GM23248 (cell line): ENCODE measurements at places on chromosomes 4 and X. TPM values are rescaled to one million over a fixed set of nuclear protein-coding genes. Genes with fewer than 3 reads are reported as not detected.
A peak's percentile ranks its signal among the peaks of the same experiment; 100 is the strongest.

DNA sequence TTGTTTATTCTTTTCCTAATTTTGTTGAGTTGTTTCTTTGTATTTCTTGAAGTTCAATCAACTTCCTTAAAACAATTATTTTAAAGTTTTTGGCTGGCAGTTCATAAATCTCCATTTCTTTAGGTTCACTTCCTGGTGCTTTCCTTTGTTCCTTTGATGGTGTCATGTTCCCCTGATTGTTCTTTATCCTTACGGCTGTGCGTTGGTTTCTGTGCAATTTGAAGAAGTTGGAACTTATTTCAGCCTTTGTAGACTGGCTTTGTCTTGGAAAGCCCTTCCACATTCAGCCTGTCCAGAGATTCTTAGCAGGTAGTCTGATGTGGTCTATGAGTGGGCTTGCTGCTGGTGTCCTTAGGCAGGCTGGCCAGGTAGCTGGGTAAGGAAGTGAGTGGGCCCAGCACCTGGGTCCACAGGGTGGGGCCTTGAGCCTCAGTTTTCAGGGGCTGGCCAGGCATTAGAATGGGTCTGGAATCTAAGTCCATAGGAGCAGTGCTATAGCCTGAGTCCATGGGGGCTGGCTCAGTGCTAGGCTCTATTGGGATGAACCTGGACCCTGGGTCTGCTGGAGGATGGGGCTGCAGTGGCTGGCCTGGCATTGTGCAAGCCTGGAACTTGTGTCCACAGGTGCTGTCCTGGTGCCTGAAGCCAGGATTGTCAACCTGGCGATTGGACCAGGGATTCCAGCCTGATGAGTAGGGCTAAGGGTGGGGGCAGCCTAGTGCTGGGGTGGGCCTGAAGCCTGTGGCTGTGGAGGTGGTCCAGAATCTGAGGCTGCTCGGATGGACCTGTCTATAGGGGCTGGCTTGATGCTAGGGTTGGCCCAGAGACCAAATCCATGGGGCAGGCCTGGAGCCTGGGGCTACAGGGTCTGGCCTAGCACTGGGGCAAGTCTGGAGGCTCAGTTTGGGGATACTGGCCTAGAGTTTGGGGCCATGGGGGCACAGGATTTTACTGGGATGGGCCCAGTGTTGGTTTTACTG is 152.4 kb downstream of the STAG2 start:
- no peak for DNase-seq

DNA sequence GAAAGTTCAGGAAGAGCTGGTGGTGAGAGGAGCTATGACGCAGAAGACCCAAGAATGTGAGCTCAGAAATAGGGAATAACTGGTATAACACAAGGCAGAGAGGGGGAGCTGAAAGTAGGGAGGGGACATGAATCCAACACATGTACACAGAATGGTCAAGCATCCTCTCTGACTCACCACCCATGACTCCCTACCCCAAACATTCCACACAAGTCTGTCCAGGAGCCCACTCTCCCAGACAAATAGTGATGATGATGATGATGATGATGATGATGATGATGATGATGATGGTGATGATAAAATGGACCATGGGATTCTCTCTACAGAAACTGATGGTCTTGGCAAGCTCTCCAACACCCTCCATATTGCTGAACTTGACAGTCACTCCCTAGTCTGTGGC is 46.4 kb downstream of the NAT8L start:
- peak; percentile 47 for DNase-seq

DNA sequence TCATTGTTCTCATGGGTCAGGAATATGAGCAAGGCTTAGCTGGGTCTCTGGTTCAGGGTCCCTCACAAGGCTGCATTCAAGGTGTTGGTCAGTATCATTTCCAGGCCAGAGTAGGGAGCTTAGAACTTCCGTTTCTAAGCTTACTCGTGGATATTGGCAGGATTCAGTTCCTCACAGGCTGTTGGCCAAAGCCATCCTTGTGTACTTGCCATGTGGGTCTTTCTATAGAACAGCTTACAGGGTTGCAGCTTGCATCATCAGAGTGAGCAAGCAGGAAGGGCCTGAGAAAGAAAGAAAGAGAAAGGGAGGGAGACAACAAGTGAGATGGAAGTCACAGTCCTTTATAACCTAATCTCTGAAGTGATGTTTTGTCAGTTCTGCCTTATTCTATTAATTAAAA is 5.1 kb upstream of the LIMCH1 start:
- no peak for DNase-seq

- peak; percentile 32 for DNase-seq
Measured at GRCh38 chrX:52082578-52082977, 13.6 kb upstream of the MAGED4B start.

DNA sequence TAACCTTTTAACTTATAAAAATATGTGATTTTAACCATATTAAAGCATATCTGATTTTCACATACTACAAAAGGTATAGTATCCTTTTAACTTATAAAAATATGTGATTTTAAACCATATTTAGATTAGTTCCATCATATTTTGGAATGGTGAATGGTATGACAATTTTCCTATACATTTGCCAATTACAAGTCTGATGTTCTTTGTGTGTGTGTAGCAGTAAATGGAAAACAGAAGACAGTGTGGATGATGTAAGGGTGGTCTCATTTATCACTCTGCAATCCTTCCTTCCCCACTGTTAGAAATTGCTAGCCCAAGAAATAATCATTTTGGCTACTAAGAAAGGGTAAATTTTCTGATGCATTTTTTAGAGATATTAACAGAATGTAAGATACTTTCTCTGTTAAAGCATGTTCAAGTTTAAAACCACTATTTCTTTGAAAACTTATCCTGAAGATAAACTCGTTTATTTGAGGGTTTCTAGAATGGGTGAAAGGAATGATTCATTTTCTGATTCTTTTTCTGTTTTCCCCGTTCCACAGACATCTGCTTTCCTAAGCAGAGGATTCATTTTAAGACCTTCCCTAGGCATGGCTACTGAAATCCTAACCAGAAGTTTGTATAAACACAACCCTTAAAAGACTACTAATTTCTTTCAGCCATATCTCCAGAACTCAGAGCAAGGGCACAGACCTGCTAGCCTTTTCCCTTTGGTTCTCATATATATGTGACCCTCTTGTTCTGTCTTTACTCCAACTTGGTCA is 21.0 kb downstream of the NUDT6 start:
- peak; percentile 39 for DNase-seq

DNA sequence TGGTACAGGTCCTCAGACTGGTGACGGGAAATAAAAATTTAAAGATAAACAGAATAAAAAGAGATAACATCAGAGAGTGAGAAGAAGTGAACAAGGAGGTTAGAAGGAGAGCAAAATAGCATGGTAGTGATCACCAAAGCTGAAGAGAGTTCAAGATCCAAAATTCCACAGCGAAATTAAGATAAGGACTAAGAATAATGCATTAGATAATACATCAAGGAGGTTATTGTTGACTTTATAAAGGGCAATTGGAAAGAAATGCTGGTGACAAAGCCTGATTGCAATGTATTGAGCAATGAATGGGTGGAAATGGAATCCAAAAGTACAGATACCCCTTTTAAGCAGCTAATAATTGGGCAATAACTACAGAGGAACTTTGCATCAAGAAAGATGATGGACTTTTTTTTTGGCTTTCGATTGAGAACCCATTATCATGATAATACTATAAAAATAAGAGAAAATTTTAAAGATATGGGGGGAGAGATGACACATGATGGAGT is 101.6 kb upstream of the MAP9 start:
- DNase-seq = peak; percentile 9

- no peak for DNase-seq
Measured at GRCh38 chr4:69518538-69519198, 23.0 kb upstream of the UGT2B4 start.

- peak; percentile 10 for DNase-seq
Measured at GRCh38 chr4:105637408-105638176, 70.9 kb downstream of the INTS12 start.

The PNMA6A gene
- total RNA-seq = 0.22 and 1.1 TPM in 2 replicates

The ADH1A gene
- total RNA-seq = not detected in 2 replicates
